ENCODE measurements at places on chromosomes 7 and 10. TPM values are rescaled to one million over a fixed set of nuclear protein-coding genes. Genes with fewer than 3 reads are reported as not detected.
A peak's percentile ranks its signal among the peaks of the same experiment; 100 is the strongest.

Gene CCDC136
- total RNA-seq: 2.9 TPM

Gene AGBL3
- total RNA-seq: 2.1 TPM

Gene SLC26A5
- total RNA-seq: not detected

Gene NAT16
- total RNA-seq: not detected

Gene CC2D2B
- total RNA-seq: 0.65 TPM

Gene GBX1
- total RNA-seq: not detected

Gene SUN3
- not detected for total RNA-seq

Gene GIMAP4
- total RNA-seq: 30.2 TPM

Gene ANKRD2
- total RNA-seq: 54.6 TPM

Gene ASZ1
- not detected for total RNA-seq

Gene AP5Z1
- 18.8 TPM for total RNA-seq

Gene PTCD1
- total RNA-seq: 2.6 TPM

Gene LIPN
- not detected for total RNA-seq

Gene NRG3
- total RNA-seq: 0.21 TPM

Gene SUFU
- total RNA-seq: 6.6 TPM

Gene UCMA
- not detected for total RNA-seq

Gene HTR5A
- total RNA-seq: not detected

GRCh38 chr10:70926226-70927000 is 38.0 kb upstream of the PCBD1 start:
- DNase-seq: peak; percentile 37

GRCh38 chr7:129951226-129952085 is 1.3 kb downstream of the UBE2H start:
- no peak for DNase-seq

- no peak for DNase-seq
Measured at GRCh38 chr10:62745581-62745980, 58.9 kb upstream of the ADO start.

DNA sequence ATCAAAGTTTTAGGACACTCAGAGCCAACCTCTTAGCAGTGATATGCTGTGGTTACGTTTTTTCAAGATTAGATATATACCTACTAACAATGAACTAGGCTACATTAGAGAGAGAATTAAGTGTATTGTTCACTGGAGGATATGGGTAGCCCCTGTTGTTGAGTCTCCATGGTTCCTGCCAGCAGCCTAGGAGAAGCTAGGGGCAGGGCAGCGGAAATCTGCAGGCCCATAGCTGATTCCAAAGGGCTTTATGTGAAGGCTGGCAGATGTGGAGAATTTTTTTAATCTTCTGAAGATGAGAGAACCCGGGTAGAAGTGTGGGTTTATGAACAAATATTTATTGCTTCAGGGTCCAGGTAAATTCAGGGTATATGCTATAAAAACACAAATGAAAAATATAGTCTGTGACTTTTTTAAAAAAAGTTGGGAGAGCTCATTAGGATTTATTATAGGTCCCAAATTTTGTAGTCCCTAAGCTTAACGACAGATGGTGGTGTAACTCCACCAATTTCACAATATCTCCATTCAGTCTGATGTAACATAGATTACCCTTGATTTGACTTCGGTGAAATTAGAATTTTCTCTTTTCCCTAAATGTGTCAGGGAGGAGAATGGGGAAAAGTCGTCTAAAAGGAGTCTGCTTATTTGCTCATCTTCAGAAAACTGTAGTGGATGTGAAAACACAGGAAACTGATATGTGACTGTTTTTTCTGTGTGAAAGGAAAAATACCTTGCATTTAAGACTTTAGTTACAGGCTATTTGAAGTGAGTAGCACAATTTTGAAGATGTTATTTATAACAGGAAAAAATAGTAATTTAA is 163.0 kb upstream of the PPP1R3A start:
- DNase-seq: no peak

- no peak for DNase-seq
Measured at GRCh38 chr7:113998934-113999333, 80.1 kb upstream of the PPP1R3A start.

- no peak for DNase-seq
Measured at GRCh38 chr7:2496375-2496774, 20.2 kb upstream of the GRIFIN start.

DNA sequence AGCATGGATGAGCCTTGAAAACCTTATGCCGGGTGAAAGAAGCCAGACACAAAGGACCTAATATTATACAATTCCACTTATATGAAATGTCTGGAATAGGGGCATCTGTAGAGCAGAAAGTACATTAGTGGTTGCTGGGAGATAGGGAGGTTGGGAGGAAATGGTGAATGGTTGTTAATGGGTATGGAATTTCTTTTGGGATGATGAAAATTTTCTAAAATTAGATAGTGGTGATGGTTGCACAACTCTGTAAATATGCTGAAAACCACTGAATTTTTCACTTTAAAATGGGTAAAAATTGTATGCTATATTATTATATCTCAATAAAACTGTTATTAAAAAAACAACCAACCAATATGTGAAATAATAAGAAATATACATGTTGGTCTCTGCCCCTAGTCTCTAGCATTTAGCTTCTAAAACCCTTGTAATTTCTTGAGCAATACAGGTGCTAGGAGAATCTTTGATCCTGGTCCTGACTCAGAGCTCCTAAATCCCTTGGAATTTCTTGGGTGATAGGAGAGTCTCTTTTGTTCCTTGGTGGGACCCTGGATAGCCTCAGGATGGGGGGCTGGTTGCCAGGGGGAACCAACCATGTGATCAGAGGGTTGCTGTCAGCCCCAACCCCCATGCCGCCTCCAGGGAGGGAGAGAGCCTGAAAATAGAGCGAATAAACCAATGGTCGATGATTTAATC is 64.0 kb downstream of the TACR2 start:
- no peak for DNase-seq

DNA sequence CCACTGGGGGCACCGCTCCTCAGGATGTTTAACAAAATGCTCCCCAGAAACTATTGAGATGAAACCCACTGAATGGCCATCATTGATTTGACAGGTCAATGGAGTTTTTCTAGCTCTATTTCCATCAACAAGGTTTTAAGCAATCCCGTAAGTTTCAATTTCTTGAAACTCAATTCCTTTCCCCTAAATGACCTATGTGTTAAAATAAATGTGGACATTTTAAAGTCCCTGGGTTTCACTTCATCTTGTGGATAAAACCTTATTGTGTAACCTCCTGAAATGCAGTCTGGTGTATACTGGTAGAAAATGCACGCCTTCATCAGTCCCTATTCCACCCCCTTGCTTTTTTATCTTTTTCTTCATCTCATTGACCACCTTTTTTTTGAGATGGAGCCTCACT is 8.9 kb upstream of the C7orf33 start:
- DNase-seq: no peak

- DNase-seq: no peak
Measured at GRCh38 chr10:16945593-16945992, 128.4 kb upstream of the RSU1 start.

DNA sequence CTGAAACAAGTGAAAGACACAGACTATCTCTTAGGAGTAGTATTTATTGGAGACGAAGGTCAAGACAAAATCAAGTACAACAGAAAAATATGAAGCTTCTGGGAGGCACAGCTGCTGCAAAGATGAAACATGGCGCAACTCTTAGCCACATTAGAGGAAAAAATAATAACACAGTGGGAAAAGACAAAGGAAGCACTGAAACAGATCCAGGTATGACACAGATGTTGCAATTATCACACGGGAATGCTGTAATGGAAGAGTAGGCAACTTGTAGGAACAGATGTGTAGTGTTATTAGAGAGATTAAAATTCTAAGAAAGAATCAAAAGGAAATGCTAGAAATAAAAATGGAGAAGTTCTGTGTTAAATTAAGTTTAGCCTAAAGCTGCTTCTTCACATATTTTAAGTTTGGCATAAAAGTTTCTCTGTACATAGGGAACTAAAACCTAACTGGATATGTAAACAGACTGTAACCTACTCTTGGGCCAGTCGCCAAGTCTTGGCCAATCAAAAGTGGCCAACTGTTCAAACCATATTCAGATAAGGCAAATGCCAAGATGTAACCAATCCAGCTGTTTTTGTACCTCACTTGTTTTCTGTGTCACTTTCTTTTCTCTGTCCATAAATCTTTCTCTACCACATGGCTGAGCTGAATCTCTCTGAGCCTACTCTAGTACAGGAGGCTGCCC is 1132.0 kb upstream of the LRRTM3 start:
- no peak for DNase-seq

GRCh38 chr7:102396710-102397019 is 502 bp downstream of the PRKRIP1 start:
- no peak for DNase-seq

DNA sequence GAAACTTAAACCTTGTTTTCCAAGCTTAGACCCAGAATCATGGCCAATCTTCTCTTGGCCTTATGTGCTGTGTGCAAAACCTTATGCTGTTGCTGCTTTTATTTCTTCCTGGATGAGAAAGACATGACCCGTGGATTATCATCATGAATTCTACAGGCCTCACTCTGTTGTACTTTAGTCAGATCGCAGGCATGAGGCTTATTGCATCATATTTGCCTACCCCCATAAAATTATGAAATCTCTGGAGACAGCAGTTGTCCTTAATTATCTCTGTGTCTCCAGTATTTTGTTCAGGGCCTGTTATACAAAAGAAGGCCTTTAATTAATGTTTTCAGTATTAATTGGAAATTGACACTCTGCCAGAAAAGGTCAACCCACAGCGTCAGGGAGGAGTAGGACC is 71.6 kb downstream of the PLCE1 start:
- DNase-seq: no peak

- DNase-seq: no peak
Measured at GRCh38 chr10:76177936-76178335, 746.5 kb downstream of the LRMDA start.

DNA sequence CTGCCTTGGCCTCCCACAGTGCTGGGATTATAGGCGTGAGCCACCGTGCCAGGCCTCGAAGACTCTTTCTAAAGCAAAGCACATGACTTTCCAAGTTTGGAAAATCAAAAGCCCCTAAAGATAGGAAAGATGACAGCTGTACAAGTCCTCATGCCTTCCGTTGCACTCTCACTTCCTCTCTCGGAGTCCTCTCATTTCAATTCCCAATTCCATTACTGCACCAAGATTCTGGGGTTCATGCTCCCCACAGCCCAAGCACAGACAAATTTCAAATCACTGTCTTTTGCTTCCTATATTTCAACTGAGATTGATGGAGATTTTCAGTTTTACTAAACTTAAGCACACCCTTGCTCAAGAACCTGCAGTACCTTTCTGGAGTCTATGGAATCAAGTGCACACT is 10.9 kb upstream of the PLAU start:
- DNase-seq: no peak

GRCh38 chr7:74059037-74059436 is 24.6 kb upstream of the LIMK1 start:
- no peak for DNase-seq

- no peak for DNase-seq
Measured at GRCh38 chr7:131400681-131401176, 73.1 kb downstream of the MKLN1 start.

- DNase-seq: peak; percentile 68
Measured at GRCh38 chr10:121927318-121927840, 452 bp downstream of the ATE1 start.

DNA sequence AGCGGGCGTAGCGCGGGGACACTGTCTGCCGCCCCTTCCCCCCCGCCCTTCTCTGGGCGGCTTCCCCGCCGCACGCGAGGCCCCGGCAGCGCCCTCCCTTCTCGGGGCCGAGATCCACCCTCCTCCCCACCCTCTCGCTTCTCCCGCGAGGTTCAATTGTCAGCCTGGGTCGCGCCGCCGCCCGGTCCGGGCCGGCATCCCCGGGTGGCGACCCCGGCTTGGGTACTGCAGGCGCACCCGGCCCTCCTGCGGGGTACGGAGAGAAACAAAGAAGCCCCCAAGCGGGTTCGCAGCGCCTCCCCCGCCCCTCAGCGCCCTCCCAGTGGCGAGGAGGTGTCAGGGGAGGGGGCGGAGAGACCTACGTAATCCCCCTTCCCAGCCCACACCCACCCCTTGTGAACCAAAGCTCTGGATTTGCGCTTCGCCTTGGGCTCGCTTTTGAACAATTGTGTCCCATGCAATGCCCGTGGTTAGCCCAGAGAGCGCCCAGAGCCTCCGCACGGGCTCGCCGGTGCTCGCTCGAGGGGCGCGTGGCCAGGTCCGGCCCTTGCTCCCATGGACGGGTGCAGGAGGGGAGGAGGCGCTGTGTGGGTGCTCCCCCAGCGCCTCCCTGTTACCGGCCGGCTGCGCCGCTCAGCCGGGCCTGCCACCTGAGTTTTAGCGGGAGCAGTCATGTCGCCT is 634 bp downstream of the HECW1 start:
- DNase-seq: peak; percentile 34

DNA sequence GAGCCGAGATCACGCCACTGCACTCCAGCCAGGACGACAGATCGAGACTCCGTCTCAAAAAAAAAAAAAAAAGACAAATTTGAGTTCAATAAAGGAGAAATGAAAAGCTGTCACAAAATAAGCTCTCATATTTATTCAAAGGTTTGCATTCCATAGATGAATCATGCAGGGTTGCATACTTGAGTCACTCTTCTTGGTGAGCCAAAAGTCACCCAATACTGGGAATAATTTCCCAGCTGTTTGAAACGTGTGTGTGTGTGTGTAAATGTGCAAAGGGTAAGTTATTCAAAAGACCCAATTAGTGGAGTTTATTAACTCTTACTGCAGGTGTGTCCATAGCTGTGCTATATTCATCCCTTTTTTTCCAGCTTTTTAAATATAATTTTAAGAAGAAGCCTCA is 297.7 kb downstream of the CCDC3 start:
- DNase-seq: no peak

GRCh38 chr7:100490483-100491191 is 6.9 kb downstream of the NYAP1 start:
- no peak for DNase-seq

DNA sequence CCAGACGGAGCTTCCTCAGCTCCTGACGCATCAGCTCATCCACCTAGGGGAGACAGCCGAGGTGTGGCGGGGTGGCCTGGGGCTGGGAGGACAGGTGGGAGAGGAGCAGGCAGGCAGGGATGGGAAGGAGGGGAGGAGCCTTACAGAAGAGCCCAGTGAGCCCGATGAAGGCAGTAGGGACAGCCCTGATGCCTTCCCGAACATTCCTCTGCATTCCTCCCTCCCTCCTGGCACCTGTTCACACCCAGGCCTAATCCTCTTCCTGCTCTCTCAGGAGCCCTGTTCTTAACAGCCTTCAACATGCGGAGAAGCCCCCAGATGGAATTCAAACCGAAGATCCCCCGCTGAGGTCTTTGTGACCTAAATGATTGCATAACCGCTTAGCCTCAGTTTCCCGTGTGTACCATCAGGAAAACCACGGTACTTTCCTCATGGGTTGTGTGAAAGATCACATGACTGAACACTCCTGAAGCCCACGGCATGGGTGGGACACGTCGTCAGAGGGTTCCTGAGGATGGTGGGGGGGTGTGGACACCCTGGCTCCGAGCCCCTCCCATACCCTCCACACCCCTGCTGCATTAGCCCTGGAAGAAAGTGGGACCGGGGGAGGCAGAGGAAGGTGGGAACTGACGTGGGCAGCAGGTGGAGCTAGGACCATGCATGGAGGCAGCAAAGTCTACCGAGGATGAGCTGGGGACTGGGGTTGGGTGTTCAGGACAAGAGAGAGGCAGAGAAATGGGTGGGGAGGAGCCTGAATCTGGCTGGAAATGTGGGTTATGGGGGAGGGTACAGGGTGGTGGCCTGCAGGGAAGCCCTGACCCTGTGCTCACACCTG is 8.8 kb upstream of the ASB10 start:
- no peak for DNase-seq

- DNase-seq: no peak
Measured at GRCh38 chr7:30727061-30727945, 24.6 kb upstream of the INMT start.

- DNase-seq: no peak
Measured at GRCh38 chr10:113035732-113036312, 85.8 kb downstream of the TCF7L2 start.

- DNase-seq: no peak
Measured at GRCh38 chr10:103281753-103282152, 4.8 kb downstream of the INA start.

GRCh38 chr10:6167456-6167855 is 35.3 kb upstream of the PFKFB3 start:
- DNase-seq: no peak
